ENCODE measurements at places on chromosomes 4 and X. TPM values are rescaled to one million over a fixed set of nuclear protein-coding genes. Genes with fewer than 3 reads are reported as not detected.
A peak's percentile ranks its signal among the peaks of the same experiment; 100 is the strongest.

DNA sequence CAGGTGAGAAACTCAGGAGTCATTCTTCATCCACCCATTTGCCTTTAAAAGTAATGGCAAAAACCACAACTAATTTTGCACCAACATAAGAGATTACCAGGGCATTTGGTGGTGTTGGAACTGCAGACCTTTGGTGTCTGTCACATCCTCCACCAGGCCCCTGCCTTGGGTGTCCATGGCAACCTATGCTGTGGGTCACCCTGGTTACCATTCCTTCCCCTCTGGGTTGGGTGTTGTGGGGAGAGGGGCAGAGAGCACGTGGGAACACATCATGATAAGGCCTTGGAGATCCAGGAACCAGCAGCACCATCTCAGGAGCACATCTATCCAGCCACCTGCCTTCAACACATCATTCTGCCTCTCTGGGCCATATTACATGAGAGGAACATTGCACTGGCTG is 77.3 kb downstream of the CHRNA9 start:
- no peak for DNase-seq

The NDP gene
- 0.26 TPM for total RNA-seq

- no peak for DNase-seq
Observed at GRCh38 chrX:12497832-12498591, 293.2 kb upstream of the PRPS2 start.

GRCh38 chrX:153829549-153829798 is 870 bp downstream of the PDZD4 start:
- DNase-seq: peak; percentile 77

The GPR101 gene
- total RNA-seq: not detected

DNA sequence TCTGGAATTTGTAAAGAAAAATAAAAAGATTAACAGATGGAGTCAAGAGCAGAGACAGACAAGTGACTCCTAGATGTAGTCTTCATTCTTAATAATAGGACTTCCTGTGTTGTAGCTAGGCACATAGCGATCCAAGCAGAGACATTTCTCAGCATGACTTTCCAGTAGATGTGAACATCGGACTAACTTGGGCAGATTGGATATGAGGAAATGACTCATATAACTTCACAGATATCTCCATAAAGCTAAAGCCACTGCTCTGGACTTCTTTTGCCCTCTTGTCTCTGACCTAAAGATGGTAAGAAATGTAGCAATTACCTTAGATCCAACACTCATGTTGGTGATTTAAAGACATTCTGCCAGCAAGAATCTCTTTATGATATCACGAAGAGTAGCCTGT is 131.7 kb downstream of the EPHA5 start:
- DNase-seq: no peak

GRCh38 chr4:31307029-31307428 is 586.9 kb downstream of the PCDH7 start:
- no peak for DNase-seq

- DNase-seq: no peak
Observed at GRCh38 chr4:112199041-112199440, 32.5 kb upstream of the AP1AR start.

- DNase-seq: no peak
Observed at GRCh38 chr4:31998807-31999206, 1278.6 kb downstream of the PCDH7 start.

- peak; percentile 77 for DNase-seq
Observed at GRCh38 chrX:133413218-133413925, 1.9 kb downstream of the GPC4 start.

DNA sequence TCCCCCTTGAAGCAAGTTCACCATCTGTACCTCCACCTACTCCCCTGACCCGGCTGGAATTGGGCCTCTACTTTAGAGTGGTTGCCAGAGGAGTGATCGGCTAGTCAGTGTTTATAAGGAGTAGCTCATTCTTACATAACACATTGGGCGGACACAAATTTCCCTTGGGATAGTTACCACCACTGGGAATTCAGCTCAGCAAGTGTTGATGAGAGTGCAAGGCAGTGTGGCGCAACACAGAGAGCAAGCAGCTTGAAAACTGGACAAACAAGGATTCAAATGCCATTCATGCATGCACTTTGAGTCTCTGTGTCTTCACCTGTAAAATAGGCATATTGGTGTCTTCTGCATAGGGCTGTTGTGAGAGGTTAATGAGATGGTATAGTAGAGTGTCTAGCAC is 92.7 kb downstream of the STK32B start:
- DNase-seq: no peak

GRCh38 chr4:183424109-183424744 is 20.2 kb upstream of the CDKN2AIP start:
- DNase-seq: no peak

- DNase-seq: no peak
Observed at GRCh38 chr4:121800638-121800960, 524 bp upstream of the EXOSC9 start.

DNA sequence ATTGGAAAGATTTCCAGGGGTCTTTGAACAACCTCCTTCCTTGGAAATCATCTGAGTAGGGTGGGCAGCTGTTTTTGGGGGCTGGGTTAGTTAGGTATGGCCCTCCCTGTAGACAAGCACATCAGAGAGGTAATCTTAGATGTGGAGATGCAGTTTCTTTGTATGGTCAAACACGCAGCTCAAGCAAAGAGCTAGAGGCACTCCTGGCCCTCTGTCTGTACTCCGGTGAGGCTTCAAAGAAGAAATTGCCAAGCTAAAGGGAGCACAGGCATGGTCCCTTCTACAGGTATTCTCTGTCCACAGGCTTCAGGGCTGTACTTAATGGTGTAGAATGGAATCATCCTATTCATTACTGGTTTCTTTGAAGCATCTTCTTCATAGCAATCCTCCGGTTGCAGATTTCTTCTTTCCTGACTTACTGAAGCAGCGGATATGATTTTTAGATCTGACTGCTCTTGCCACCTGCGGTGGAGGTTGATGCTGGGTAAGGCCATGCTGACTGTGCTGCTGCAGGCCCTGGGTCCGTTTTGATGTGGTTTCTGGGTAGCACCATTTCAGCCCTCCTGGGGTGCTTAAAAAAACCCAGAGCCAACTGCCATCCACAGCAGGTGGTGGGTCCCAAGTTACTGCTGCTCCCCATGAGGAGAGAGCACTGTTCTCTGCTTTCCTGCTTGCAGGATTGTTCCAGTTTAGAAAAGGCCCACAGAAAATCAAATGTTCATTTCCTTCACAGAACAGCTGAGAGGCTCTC is 318.9 kb upstream of the GATB start:
- DNase-seq: no peak

- DNase-seq: no peak
Observed at GRCh38 chrX:78540171-78540570, 119.0 kb downstream of the RTL3 start.

The ERAS gene
- not detected for total RNA-seq

DNA sequence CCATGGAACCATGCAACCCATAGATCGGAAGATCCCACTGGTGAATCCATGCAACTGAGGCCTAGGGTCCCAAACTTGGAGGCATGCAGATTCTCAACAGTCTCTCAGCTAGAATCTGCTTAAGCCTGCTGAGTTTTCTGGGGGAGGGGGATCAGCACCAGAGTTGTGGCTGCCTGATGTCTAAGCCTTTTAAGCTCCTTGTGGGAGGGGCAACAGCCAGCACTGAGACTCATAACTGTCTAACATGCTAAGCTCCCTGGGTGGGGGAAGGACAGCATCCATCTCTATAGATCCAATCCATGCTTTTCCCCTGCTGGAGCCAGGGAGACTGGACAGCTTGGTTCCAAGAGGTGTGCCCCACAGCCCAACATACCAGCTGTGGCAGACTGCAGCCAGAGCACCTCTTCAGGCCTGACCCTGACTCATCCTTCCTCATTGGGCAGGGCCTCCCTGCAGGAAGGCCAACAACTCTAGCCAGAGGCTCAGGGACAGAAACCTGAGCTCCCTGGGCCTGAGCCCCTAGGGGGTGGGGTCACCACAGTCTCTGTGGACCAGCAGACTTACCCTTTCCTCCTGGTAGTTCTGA is 300.1 kb upstream of the SLC7A11 start:
- no peak for DNase-seq

The NAA15 gene
- total RNA-seq: 45.4 TPM

GRCh38 chrX:14607446-14607985 is 78.2 kb downstream of the GLRA2 start:
- DNase-seq: no peak

DNA sequence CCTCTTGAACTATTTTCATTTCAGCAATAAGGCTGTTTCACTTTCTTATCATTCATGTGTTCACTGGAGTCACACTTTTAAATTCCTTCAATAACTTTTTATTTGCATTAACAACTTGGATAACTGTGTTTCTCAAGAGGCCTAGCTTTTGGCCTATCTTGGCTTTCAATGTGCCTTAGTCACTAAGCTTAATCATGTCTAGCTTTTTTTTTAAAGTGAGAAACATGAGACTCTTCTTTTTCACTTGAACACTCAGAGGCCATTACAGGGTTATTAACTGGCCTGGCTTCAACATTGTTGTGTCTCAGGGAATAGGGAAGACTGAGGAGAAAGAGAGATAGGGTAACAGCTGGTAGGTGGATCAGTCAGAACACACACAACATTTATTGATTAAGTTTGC is 64.0 kb upstream of the VCX2 start:
- DNase-seq: no peak

The NLRP2B gene
- total RNA-seq: 0.27 TPM

GRCh38 chr4:15325987-15326386 is 101.8 kb upstream of the C1QTNF7 start:
- no peak for DNase-seq

- no peak for DNase-seq
Observed at GRCh38 chr4:6694177-6694901, 661 bp downstream of the S100P start.

GRCh38 chr4:172721659-172722058 is 447.0 kb upstream of the GALNT7 start:
- DNase-seq: no peak

- no peak for DNase-seq
Observed at GRCh38 chrX:48540028-48540375, 488 bp downstream of the TBC1D25 start.

DNA sequence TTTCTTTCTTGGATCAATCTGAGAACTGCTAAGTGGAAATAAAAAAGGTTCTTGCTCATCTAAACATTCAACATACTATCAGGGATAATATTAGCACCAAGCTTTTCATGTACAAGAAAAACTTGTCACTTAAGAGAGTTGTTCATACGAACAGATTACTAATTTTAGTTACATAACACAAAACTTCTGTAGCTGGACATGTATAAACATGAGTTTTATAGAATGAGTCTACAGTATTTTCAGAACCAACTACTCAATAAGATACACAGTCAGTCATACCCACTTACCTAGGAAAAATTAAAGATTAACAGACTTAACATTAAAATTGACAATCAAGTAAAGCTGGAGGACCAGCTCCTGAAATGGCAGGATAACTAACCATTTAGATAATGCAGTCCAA is 540.1 kb upstream of the FAM241A start:
- no peak for DNase-seq

DNA sequence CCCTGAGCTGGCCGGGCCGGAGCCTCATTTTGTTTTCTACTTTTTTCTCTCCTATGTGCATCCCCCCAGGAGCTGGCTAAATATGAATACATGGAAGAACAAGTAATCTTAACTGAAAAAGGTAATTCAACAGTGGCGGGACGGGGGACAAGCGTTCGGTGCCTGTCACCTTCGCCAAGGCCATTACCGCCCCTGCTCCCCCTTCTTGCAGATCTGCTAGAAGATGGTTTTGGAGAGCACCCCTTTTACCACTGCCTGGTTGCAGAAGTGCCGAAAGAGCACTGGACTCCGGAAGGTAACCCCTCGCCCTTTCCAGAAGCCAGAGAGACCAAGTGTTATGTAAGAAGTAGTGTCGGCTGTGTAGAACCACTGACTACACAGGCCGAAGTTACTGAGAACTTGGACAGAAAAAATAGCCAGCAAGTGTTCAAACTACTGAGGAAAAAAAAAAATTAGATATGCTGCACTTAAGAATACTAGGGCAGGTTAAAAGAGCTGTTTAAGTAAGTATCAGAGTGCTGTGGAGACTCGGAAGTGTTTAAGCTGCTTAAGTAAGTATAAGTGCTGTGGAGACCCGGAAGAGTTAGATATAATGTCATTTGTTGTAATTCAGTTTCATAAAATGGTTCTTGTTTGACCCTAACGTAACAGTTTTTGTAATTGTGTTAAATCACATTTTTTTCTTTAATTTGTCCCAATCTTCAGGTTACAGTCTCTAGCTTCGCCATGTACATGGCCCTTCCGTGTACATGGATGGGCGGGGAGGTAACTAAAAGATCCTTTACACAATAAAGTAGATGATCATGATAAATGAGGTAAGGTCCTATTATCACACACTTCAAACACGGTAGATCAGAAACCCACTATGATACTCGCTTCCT is 856 bp downstream of the SAT1 start:
- peak; percentile 47 for DNase-seq

DNA sequence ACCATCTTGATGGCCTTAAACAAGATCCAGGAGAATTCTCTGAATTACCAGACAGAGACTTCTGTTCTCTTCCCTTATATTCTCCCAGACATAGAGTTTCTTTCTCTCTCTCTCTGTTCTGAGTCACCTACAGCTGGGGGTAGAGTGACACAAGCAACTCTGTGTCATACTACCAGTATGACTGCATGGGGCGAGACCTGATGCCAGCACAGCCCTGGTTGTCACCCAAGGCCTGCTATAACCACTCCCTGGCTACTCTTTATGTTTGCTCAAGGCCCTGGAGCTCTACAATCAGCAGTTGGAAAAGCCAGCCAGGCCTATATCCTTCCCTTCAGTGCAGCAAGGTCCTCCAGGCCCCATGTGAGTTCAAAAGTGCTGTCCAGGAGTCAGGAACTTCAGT is 114.2 kb upstream of the TENT5D start:
- no peak for DNase-seq

DNA sequence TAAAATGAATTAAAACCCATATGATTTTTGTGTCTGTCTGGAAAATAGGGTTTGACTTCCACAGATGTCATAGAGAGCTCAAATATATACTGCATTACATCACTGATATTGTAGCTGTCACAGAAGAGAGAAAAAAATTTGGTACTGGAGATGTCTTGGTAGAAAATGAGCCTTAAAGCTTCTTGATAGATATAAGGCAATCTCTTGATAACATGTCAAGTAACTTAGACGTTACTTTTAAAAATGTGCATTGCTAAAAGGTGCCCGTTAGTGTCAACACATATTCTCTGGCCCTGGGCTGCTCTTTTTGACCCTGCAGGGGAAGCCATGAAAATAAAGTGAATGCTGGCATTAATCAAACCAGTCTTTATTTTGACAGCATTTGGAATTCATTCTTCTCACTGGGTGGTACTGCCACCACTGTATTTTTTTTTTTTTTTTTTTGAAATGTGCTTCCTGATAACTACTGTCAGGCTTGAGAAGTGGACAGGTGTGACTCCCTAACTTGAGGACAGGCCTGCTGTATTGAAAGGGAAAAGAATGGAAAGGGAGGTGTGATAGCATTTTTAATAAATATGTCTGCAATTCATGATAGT is 53.0 kb upstream of the RAPGEF2 start:
- DNase-seq: no peak

The INTS6L gene
- total RNA-seq: 10.3 TPM

The MTNR1A gene
- not detected for total RNA-seq

The PPP2R2C gene
- total RNA-seq: 1.3 TPM
